Lower lobe of right lung (tissue), 2 donors: ENCODE measurements at places on chromosomes 16 and 17.

DNA sequence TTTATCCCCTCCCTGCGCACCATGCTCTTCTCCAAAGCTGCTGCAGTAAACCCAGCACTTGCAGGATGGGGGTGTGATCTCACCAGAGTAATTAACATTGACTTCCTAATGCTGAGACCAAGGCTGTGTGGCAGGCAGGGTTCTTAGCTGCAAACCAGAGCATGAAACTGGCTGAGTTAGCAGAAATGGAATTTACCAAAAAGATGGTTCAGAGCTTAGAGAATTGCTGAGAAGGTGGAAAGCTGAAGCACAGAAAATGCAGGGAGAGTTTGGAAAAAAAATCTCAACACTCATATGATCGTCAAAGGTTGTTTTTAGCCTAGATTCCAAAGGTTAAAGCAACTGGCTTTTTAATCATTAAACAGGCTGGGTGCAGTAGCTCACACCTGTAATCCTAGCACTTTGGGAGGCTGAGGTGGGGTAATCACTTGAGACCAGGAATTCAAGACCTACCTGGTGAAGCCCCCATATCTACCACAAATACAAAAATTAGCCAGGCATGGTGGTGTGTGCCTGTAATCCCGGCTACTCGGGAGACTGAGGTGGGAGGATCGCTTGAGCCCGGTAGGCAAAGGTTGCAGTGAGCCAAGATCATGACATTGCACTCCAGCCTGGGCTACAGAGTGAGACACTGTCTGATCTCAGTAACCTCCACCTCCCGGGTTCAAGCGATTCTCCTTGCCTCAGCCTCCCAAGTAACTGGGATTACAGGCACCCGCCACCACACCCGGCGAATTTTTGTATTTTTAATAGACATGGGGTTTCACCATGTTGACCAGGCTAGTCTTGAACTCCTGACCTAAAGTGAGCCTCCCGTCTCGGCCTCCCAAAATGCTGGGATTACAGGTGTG lies 6.0 kb upstream of the TXNDC11 start:
- DNase-seq, result no peak

- DNase-seq, result no peak
Observed at GRCh38 chr17:74922694-74923537, at the start of gene USH1G. Gene USH1G, minus strand, starts transcription at chr17:74923255. Its CDS starts 182 bp downstream, at chr17:74923073.

- no peak for DNase-seq
Observed at GRCh38 chr16:82585675-82586074, 41.1 kb upstream of the CDH13 start.

- DNase-seq, result no peak
Observed at GRCh38 chr16:77780378-77780837, 8.0 kb upstream of the VAT1L start.

- DNase-seq, result no peak
Observed at GRCh38 chr17:11719856-11720255, 121.6 kb downstream of the DNAH9 start.

DNA sequence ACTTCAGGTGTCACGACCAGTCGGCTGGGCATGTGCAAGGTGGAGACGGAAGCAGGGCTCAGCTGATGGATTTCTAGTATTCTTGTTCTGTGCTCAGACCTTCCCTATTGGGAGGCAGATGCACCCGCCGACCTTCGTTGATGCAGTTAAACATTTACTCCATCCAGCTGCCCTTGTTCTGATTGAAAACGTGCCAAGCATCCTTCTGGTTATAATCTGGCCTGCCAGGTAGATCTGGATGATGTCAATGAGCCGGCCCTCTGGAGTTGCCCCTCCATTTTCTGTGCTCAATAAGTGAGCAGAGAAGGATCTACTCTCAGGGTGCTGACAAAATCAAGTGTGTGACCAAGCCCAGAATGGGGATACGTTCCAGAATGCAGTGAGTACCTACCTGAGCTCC lies 38.3 kb downstream of the CCDC182 start:
- DNase-seq, result no peak
